ENCODE measurements at places on chromosomes 3 and 15.

DNA sequence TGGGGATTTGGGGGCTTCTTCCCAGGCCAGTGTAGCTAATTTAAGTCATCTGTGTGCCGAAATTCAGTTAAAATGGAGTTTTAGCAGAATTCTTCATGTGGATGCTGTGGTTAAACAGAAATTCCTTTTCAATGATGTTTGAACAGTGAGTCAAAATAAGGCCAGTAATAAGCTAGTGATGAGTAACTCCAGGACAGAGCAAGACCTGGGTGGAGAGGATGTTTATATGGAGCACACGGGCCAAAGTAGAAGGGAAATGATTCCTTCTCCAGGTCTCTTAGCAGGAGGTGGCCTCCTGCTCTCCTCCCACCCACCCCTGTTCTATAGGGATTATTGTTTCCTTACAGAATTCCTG lies 31.9 kb upstream of the UACA start:
- no peak for DNase-seq

GRCh38 chr3:115943579-115943978 lies 320.3 kb downstream of the GAP43 start:
- no peak for DNase-seq

- no peak for DNase-seq
Measured at GRCh38 chr3:16200411-16200810, 25.9 kb downstream of the GALNT15 start.

- no peak for DNase-seq
Measured at GRCh38 chr15:101242160-101242998, 9.5 kb downstream of the CHSY1 start.

GRCh38 chr15:56552659-56553058 lies 87.7 kb upstream of the MNS1 start:
- DNase-seq = no peak

GRCh38 chr3:82743196-82743595 lies 981.8 kb upstream of the GBE1 start:
- DNase-seq = no peak

- DNase-seq = no peak
Measured at GRCh38 chr3:63193647-63194046, 84.5 kb upstream of the SYNPR start.

DNA sequence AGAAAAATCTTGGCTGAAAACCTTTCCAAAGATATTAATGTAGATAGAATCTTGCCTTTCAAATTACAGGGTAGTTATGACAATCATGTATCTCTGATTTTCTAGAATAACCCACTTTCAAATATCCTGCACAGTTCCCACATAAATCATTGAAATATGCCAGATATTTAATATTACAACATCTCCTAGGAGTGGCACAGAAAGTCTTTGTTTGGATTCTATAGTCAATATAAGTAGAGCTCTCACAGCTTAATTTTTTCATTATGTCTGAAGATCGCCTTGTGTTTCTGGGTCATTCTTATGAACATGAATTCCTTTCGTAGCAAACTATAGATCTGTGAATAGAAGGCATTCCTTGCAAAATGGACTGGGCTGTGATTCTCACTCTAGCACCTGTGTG lies 5.0 kb downstream of the RARB start:
- DNase-seq = no peak

DNA sequence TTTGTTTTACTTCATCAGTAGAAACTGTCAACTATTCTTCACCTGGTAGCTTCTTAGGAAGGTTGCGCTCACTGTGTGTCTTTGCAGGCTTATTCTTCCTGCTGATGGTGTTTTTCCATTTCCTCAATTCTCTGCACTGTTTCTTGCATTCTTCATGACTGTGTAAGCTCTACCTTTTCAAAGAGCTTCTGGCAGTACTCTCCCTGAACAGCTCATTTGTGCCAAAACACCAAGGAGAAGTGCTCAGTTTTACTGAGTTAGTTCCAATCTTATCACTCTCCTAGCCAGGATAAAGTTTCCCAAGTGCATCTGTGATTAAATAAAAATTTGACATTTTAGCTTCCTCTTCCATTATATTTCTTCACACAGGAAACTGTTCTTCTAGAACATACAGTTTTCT lies 339.8 kb downstream of the EPHA3 start:
- DNase-seq = no peak

DNA sequence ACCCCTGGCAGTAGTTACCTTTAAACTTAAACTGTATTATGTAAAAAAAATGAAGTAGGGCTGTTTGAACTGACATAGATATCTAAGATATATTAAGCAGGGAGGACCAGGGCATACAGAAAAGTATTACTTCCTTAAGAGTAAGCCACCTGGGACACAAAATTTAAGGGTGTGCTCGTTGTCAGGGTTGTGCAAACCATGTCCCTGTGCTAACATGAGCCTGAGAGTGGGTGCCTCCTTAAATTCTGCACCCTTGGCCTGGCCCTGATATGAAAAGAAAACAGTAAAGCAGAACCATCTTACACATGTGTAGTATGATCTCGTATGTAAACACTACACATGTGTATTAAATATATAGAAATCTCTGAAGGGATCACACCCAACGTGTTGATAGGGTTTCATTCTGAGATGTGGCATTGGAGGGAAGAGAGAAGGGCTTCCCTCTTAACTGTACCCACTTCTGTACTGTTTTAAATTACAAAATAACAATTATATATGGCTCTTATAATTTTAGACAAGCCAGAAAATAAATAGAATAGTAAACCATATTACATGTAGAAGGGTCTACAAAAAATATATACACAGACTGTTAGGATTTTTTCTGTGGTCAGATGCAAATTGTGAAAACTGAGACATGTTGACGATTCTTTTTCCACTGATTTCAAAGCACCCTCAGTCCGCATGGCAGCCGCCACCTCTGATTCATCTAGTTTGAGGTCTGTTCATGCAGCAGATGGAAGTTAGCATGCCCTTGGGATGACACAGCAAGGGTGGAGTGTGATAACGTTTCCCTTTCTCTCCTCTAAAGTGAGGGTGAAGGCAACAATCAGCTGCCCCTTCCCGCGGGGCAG lies 400.8 kb upstream of the PROK2 start:
- DNase-seq = no peak

- DNase-seq = peak; percentile 75
Measured at GRCh38 chr3:134249935-134250716, 533 bp downstream of the RYK start.

DNA sequence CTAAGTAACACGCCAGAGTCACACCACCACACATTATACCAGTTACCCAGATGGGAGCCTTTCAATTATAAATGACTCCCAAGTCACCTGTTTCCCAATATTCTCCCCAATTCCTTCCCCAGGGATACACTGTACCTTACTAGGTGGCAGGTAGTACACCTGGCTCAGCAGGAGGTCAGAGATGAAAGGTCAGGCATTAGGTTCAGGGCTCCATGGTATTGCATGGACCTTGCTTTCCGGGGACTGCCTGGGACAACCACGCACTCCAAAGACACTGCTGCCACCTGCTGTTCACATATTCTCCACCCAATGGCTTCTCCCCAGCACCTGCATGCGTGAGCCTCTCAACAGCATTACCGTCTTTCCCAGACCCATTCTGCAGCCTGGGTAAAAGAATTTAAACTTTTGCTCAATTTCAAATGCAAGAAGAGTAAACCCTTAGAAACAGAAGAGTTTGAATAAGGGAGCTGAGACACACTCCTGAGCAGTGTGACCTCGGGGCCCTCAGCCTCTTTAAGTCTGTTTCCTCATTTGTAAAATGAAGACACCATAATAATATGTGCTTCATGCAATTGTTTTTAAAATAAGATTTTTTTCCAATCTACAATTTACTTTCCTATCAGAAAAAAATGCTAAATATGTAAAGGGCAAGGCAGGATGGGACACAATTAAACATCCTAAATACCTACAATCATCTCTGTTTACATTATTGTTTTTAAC lies 28.0 kb upstream of the LACTB start:
- peak; percentile 88 for DNase-seq

DNA sequence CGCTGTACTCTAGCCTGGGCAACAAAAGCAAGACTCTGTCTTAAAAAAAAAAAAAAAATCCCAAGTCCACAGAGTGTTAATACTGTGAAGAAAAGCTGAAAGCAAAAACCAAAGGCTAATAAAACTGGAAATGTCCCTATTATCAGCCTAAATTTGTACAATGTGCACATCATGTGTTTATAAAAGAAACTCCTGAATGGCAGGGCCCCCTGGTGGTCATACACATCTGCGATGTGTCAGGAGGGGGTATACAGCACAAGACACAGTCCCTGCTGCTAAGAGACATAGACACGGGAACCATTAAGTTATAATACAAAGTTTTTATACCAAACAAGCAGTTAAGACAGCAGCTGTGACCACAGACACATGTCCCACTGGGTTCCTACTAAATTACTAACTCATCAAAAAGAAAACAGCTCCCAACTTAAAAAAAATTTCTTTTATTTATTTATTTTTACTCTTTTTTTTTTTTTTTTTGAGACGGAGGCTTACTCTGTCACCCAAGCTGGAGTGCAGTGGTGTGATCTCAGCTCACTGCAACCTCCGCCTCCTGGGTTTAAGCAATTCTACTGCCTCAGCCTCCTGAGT lies 31.0 kb downstream of the IDH2 start:
- DNase-seq = peak; percentile 78

DNA sequence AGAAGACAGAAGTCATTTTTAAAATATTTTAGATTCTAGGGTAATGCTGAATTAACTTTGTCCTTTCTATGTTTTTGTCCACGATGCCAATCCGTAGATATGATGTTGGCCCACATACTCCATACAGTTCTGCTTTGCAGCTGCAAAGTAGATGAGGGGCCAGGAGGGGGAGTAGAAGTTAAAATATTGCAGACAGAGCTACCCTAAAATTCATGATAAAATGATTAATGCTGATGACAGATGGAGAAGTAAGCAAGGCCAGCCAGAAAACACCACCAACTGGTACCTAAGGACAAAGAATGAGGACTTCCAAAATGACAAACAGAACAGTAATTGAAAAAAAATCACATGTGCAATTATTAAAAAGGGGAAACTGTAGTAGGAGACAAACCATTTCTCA lies 756.6 kb upstream of the ARPP21 start:
- peak; percentile 1 for DNase-seq

DNA sequence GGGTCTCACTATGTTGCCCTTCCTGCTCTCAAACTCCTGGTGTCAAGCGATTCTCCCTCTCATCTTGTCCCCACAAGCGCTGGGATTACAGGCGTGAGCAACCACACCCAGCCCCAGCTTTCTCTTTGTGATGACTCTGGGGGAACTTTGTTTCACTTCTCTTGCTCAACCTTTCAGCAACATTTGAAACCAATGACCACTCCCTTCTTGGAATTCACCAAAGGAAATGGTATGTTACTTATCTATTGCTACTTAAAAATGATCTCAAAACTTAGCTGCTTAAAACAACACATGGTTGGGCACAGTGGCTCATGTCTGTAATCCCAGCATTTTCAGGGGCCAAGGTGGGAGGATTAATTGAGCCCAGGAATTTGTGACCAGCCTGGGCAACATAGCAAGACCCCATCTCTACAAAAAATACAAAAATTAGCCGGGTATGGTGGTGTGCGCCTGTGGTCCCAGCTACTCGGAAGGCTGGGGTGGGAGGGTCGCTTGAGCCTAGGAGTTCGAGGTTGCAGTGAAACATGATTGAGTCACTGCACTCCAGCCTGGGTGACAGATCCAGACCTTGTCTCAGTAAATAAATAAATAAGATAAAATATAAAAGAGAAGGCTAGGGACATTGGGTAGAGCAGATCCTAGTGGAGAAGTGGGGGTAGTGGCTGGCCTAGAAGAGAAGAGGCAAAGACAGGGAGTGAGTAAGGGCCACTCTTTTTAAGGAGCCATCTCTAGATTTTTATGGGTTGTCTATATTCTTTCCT lies 10.3 kb upstream of the COPG1 start:
- DNase-seq = no peak

DNA sequence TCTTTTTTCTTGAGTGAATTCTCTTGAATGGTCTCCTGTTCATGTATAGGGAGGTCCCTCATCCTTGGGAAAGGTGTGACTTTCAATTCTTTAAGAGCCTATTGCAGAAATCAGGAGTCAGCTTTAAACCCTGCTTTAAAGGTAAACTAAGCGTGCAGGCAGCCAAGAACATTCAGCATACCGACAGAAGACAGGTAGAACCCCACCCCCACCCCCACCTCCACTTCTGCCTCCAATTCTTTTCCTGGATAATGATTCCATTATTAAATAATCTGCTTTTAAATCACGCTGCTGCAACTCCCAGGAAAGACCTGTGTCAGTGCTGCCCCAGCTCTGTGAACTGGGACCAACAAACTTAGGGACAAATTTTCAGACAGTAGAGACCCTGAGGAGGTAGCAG lies 49.3 kb upstream of the SKOR1 start:
- DNase-seq = no peak

GRCh38 chr3:49620728-49621127 lies 53.4 kb upstream of the APEH start:
- DNase-seq = no peak

GRCh38 chr3:25349828-25350724 lies 78.0 kb upstream of the RARB start:
- no peak for DNase-seq

GRCh38 chr3:132595014-132595413 lies 2.1 kb upstream of the ACKR4 start:
- DNase-seq = no peak

GRCh38 chr15:98321896-98322295 lies 326.4 kb upstream of the IGF1R start:
- DNase-seq = no peak

GRCh38 chr3:57582474-57583168 lies 14.5 kb downstream of the ARF4 start:
- peak; percentile 70 for DNase-seq

- DNase-seq = peak; percentile 57
Measured at GRCh38 chr3:43879166-43879565, 188.4 kb downstream of the ABHD5 start.

GRCh38 chr3:100637197-100637631 lies 27.8 kb downstream of the ADGRG7 start:
- DNase-seq = no peak

GRCh38 chr15:57972864-57973263 lies 92.6 kb downstream of the ALDH1A2 start:
- DNase-seq = no peak

GRCh38 chr3:11568503-11569155 lies 75.1 kb downstream of the VGLL4 start:
- DNase-seq = no peak

DNA sequence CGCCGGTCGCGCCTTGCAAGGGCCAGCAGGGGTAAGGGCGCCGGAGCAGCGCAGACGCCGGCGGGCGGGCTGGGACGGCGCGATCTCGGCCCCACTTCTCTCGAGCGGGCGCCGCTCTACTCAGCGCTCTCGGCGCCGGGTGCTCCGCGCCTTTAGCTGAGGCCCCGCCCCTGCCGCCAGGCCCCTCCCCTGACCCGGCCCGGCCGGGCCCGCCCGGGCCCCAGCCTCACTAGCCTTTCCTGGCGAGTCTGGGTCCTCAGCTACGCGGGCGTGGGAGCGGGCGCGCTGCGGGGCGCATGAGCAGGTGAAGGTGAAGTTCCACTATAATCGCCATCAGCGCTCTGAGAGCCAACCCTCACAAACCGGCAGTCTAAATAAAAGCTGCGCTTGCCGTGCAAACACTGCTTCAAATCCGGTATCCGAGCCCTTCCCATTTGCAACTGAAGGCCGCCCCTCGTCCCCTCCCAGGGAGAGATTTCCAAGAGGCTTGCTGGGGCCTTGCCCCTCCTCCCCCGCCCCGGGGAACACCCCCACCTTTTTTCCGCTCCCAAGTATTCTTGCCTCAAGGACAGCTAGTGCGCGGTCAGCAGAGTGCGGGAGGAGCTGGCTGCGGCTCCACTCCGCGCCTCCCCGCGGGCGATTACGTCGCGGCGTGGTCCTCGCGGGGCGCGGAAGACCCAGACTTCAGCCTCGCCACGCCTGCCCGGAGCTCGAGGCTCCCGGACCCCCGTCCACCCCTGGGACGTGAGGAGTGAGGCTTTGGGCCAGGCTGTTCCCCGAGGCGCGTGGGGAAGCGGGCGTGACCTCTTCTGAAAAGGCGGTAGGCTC lies at the start of gene RPP25:
RPP25 (minus strand) TSS at position 125 of the 828 bp plus-strand sequence. CDS start 189 bp downstream, outside the sequence.
- peak; percentile 88 for DNase-seq

Data from Caco-2 (cell line).